ENCODE measurements at places on chromosomes 4 and X.

GRCh38 chrX:1354036-1355019, 17.7 kb downstream of the IL3RA start:
- no peak for DNase-seq

DNA sequence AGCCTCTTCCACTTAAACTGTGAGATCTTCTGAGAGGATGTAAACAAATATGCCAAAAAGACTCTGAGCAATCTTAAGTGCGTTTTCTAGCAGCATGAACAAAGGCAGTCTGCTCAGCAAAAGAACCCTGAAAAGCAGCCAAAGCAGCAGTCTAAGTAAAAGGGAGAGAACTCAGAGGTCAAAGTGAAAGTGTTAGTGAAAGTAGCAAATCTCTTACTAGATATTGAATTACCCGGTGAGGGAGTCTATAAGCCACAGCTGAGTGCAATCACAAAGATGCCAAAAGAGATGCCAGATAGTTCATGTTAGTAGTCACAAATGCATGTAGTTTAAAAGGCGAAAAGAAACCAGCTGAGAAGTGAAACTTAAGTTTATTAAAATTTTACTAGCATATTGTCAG, 7.9 kb upstream of the GNRHR start:
- DNase-seq = no peak

- DNase-seq = no peak
Observed at GRCh38 chr4:152206646-152207377, 329.1 kb downstream of the FBXW7 start.

DNA sequence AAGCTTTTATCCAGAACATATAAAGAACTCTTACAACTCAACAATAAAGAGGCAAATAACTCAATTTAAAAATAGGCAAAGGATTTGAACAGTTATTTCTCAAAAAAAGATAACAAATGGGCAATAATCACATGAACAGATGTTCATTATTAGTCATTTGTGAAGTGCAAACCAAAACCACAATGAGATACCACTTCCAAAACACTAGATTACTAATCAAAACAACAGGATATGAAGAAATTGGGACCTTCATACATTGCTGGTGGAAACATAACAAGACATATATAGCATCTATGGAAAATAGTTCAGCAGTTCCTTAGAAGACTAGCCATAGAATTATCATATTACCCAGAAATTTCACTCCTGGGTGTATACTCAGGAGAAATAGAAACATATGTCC, 224.6 kb downstream of the FBXO8 start:
- no peak for DNase-seq

GRCh38 chr4:57154191-57154590, 44.0 kb upstream of the IGFBP7 start:
- DNase-seq = no peak

GRCh38 chrX:111352424-111352823, 59.6 kb downstream of the DCX start:
- no peak for DNase-seq

- DNase-seq = no peak
Observed at GRCh38 chr4:36241771-36242170, 2.5 kb downstream of the ARAP2 start.

- DNase-seq = no peak
Observed at GRCh38 chr4:71857713-71858451, 74.0 kb upstream of the GC start.

GRCh38 chrX:118973389-118974087, 880 bp upstream of the LONRF3 start:
- DNase-seq = peak; percentile 9

- no peak for DNase-seq
Observed at GRCh38 chr4:143023239-143023918, 161.3 kb upstream of the USP38 start.

GRCh38 chr4:168633064-168633463, 136.2 kb downstream of the PALLD start:
- DNase-seq = no peak

- DNase-seq = peak; percentile 35
Observed at GRCh38 chr4:71270901-71271300, 67.9 kb upstream of the SLC4A4 start.

DNA sequence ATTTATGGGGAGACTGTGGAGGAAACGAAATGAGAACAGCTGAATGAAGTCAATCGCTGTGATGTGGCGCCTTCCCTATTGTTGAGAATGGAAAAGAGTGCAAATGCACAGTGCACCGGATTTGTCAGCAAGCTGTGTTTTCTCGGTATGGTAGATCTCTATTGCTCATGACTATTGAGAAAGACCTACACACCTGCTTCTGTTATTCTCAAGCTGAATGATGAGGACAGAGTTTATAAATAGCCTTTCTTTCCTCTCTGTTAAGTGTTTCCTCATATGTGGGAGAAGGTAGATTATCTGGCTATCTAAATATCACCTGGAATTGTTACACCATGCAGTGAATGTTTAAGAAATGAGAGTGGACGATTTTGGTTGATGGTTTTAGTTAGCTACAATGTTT, 650.7 kb downstream of the IL1RAPL1 start:
- no peak for DNase-seq

- no peak for DNase-seq
Observed at GRCh38 chr4:101282076-101282844, 65.1 kb downstream of the PPP3CA start.

- DNase-seq = no peak
Observed at GRCh38 chrX:114798907-114799306, 215.0 kb downstream of the HTR2C start.

DNA sequence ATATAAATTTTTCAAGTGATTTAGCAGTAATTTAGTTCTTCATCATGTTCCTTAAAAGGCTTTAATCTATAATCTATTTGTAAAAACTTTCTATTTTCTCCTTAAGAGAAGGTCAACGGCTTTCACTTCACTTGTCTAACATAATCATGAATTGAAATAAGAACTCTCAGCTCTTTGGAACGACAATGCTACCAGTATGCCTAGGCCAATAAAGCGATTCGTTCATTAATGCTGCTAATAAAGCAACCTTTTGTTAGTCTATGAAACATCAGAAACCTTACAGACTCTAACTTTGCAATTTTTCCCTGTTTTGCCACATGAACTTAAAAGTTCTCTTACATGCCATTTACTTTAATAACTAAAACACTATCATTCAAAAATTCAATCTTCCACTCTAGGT, 47.6 kb downstream of the FBXW7 start:
- DNase-seq = no peak

DNA sequence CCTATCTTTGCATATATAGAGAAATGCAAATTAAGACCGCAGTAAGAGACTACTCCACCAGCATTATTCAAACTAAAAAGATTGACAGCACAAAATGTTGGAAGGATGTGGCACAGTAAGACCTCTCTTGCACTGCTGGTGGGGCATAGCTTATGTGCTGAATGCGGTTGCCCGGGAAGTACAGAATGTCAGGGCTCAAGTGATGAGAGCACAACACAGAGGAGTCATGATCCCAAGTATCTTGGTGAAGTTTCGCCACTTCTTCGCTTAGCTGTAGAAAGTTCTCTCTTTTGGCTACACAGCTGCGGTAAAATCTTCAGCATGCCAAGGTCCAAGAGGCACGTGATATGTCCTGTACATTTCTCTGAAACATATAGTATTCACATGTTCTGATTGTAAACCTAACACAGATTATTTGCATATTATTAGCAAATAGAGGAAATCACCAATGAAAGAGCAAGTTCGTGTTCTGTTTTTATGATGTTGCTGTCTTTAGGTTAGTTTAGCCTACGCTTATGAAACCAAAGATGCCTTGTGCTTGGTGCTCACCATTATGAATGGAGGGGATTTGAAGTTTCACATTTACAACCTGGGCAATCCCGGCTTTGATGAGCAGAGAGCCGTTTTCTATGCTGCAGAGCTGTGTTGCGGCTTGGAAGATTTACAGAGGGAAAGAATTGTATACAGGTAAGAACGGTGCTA, 55.0 kb downstream of the HTT-AS start:
- DNase-seq = no peak

DNA sequence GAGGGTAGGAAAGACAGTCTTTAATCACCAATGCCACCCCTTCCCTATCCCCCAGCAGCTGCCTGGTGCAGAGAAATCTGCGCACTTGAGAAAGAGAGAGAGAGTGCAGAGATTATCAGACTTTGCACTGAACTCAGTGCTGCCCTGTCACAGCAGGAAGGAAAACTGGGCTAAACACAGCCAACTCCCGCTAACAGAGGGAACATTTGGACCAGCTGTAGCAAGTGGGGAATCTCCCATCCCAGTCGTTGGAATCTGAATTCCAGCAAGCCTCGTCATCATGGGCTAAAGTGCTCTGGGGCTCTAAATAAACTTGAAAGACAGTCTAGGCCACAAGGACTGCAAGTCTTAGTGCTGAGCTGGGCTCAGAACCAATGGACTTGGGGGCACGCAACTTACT, 168.7 kb downstream of the DLG3 start:
- DNase-seq = no peak

DNA sequence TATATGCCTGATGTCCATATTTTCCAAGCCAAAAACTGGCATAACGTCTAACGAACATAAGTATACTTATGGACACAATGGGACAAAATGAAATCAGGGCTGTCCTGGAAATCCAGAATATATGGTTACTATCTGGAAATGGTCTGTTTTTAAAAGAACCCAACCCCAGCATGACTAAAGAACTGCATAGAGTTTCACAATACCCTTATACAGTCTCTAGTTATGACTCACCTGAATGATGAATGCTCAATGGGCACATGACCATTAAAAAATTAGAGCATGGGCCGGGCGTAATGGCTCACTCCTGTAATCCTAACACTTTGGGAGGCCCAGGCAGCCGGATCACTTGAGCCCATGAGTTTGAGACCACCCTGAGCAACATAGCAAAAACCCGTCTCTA, 31.8 kb downstream of the AMMECR1 start:
- DNase-seq = no peak

DNA sequence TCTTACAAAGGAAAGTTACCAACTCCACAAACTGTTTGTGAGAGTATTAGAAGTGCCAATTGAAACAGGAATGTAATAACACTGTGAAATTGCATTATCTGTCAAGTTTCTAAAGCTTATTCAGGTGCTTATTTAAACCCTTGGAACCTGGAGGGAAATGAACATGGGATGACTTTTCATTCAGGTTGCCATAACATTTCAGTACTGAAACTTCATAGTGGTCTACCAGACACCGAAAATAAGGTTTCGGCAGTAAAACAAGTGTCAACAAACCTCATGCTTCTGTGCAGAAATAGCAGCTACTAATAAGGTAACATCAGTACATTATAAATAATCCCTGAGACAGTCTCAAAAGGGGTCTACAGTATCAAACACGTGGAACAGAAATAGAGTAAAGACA, 890.7 kb upstream of the INTU start:
- DNase-seq = no peak

DNA sequence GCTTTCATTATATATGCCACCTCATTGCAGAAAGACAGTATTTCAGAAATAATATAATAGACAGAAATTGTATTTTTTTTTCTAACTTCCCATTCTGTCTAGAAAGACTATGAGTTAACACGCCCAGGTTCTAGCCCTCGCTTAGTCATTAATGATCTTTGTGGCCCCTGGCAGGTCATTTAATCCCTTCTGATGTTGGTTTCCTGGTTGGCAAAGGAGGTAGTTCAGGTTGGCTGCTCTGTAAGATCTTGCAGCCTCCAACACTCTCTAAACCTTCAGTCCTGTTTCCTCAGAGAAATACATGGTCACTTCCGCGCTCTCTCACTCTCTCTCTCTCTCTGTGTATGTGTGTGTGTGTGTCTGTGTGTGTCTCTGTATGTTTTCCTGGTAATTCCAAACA, 156.3 kb upstream of the NOCT start:
- no peak for DNase-seq

GRCh38 chr4:121676345-121677075, 20.3 kb downstream of the ANXA5 start:
- DNase-seq = no peak
